ENCODE measurements at places on chromosomes 2 and 18.

GRCh38 chr18:6939972-6940371 lies 177.6 kb downstream of the LAMA1 start:
- no peak for DNase-seq

DNA sequence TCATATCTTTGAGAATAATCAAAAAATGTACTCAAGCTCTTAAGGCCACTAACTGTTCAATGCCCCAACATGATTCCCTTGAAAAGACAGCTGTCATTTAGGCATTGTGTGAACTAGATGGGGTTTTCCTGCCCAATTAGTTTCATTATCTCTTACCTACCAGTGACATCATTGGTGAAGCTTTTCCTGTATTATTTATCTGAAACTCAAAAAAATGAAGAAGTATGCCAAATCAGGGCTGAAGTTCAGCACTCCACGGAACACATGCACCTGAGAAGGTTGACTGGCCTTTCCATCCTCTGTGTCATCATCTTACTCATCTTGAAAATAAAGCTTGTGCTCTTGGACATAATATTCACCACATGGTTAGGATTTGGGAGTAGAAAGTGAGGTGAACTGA lies 126.4 kb downstream of the TXNL1 start:
- no peak for DNase-seq

DNA sequence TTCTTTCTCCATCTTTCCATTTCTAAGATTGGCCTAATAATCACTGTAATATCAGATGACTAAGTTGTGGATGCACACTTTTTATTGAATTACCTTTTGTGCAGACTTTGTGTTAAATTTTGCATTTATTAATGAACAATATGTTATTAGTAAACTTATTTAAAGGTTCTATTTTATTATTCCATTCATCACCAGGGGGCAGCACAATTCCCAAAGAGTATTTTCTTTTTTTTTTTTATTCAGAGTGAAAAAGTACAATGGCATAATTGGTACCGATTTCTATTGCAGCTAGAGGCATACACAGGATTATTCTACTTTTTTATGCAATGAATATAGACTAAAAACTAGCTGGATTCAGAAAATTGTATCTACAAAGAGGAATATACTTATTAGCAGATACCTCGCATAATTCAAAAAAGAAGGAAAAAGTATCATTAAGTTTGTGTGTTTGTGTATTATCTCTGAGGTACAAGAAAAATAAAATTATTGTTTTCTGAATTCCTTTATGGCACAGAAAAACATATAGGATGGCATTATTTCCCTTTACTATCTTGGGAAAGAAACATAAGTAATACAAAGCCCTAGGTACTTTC lies 390.6 kb downstream of the ERBB4 start:
- DNase-seq: no peak

GRCh38 chr2:151042964-151043363 lies 218.7 kb downstream of the RBM43 start:
- no peak for DNase-seq

- no peak for DNase-seq
These were observed 636.1 kb upstream of the SLC8A1 start for GRCh38 chr2:41087946-41088345.

DNA sequence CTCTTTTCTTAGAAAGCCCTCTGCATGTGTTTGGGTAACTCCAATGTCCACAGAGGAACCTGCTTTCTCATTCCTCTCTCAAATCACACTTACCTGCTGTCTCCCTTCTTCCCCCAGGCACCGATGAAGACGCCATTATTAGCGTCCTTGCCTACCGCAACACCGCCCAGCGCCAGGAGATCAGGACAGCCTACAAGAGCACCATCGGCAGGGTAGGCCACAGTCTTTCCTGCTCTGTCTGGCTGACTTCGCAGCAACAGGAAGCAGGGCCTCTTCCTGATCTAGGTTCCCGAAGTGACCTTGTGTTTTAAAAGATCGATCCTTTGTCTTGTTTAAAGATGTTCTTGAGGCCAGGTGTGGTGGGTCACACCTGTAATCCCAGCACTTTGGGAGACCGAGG lies 25.0 kb upstream of the GMCL1 start:
- DNase-seq: no peak

GRCh38 chr18:25679491-25679890 lies 327.5 kb upstream of the ZNF521 start:
- no peak for DNase-seq

DNA sequence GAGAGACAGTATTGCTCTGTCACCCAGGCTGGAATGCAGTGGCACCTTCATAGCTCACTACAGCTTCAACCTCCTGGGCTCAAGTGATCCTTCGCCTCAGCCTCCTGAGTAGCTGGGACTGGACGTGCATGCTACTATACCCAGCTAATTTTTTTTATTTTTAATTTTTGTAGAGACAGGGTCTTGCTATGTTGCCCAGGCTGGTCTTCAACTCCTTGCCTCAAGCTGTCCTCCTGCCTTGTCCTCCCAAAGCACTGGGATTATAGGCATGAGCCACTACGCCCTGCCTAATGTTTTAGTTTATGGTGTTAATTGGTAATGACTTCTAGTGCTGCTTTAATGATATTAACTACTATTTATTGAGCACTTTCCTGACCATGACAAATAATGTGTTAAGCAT lies 18.3 kb downstream of the RNF138 start:
- DNase-seq: no peak

DNA sequence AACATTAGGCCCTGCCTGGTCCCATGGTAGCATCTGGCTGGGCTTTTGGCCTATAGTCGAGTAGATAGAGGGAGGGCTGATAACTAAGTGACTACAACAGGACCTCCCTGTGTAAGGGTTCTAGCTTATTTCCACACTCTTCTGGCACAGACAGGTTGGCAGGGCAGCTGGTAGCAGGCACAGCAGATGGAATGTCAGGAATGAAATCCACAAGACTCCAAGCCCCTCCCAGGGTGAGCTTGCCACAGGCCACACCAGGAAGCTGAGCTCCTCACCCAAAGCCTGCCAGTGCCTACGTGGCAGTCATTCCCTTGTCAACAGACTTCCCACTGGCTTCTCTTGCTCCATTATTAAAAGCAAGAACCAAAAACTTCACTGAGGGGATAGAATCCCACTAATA lies 20.7 kb upstream of the C1QL2 start:
- peak; percentile 32 for DNase-seq

GRCh38 chr18:77068321-77069312 lies 64.0 kb downstream of the MBP start:
- no peak for DNase-seq

DNA sequence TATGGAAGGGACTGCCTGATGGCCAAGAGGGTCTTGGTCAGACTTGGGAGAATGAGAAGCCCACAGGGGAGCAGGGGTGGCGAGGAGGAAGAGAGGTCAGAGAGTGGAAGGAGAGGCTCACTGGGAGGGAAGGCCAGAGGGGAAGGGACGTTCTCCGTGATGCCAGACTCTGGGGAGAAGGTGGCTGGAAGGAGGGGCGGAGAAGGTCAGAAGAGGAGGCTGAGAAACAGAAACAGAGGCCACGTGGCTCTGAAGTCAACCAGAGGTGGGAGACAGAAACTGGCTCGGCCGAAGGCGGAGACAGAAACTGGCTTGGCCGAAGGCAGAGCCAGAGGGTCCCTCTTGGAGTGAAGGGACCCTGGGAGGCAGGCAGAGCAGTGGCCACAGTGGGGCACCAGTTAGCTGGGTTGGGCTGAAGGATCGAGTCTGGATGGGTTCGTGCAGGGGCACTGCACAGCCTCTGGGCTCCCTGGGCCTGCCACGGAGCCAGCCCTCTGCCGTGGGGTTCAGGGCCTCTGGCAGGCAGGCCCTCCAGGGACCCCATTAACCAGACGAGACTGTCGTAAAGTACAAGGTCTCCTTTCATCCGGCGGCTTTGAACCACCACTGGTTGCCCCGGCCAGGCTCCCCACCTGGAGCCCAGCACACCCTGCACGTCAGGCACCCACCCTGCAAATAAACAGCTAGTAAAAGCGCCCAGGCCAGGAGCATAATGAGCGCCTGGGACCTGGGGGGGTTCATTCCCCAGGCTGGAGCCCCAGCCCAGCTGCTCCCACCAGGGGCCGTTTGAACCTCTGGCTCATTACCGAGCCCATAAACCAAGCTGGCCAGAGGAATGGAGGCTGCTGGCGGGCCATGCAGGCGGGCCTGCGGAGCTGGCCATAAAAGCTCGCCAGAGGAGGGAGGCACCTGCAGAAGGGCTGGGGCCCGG lies 218.8 kb downstream of the DYSF start:
- DNase-seq: peak; percentile 21

DNA sequence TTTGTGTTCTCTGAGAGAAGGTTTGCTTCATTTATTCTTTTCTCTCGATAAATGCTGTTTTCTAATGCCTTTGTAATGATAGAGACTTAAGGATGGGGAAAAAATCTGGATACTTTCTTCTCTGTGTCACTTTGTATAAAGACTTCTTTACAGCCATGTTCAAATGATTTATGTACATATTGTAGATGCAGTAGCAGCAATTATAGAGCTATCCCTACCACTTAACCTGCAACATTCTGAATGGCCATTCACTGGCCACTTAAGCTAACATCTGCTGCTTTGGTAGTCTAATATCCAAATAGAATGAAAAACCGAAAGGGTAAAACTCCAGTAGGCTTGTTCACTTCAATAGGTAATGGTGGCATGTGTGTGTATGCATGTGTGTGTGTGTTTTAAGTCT lies 97.8 kb downstream of the CSRNP3 start:
- no peak for DNase-seq

DNA sequence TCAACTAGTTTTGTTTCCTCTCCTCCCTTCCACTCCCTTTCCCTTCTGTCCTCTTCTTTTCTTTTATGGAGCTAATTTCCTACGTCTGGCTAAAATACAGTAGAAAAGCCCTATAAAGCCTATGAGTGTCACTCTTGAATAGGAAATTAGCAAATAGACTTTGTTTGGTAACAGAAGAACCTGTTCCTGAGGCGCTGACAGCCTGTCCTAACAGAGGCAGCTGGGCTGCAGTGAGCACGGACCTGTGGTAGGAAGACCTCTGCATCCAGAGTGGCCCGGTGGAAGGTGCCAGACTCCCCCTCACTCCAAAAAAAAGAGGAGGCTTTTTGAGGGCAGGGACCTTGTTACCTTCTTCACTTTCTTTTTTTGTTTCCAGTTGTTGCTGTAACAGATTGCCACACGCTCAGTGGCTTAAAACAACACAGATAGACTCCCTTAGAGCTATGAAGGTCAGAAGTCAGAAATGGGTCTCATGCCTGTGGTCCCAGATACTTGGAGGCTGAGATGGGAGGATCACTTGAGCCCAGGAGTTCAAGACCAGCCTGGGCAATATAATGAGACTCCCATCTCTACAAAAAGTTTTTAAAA lies 81.2 kb upstream of the TXNDC2 start:
- no peak for DNase-seq

DNA sequence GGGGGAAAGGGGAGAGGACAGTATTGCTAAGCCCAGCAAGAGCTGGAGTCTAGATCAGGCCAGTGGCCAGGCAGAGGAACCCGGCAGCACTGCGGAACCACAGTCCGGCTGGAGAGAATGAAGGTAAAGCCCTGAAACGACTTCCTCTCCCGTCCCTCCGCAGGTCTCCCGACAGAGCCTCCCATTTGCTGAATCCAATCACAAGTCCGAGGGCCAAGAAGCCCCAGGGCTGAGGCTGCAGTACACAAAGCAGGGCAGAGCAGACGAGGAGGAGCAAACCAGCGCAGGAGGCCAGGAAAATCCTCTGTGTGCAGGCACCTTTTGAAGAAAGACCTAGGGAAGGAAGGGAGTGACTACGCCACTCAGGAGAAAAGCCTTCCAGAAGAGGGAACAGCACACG lies 104.4 kb downstream of the OSBPL1A start:
- no peak for DNase-seq

DNA sequence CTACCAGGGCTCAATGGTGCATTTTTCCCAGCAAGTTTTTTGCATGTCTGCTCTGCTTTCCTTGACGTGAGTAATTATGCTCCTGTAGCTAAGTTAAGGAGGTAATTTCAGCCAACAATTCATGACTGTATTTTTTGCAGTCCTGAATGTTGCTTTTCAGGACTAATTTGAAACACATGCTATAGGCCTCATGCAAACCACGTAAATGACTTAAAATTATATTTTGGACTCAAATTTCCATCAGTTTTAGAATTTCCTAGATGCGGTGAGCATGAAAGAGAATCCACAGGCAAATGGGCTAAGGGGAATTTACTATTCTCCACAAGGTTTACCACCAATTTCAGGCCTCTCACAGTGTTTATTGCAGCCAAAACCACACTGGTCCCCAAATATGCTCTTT lies 589.9 kb upstream of the LRRTM1 start:
- DNase-seq: peak; percentile 24

DNA sequence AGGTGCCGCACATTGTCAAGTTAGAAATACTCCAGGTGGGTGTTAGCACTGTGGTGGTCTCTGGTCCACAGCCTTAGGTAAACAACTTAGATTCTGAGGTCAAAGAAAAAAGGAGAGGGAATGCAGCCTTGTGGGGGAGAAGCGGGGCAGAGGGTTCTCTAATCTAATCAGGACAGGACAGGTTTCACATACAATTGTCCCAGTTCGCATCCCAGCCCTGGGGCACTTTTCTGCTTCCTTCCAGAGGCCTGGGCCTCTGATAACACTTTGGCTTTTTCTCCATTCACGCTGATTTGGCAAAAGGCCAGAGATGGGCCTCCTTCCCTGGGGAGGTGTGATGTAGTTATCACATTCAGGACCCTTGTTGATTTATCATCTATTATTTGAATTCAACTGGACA lies 32.5 kb downstream of the SLC1A4 start:
- DNase-seq: no peak
